Kasumi-1 (cell line): ENCODE measurements at places on chromosomes 2 and 18.

GRCh38 chr18:2889761-2890192, 43.0 kb downstream of the EMILIN2 start:
- DNase-seq = no peak

DNA sequence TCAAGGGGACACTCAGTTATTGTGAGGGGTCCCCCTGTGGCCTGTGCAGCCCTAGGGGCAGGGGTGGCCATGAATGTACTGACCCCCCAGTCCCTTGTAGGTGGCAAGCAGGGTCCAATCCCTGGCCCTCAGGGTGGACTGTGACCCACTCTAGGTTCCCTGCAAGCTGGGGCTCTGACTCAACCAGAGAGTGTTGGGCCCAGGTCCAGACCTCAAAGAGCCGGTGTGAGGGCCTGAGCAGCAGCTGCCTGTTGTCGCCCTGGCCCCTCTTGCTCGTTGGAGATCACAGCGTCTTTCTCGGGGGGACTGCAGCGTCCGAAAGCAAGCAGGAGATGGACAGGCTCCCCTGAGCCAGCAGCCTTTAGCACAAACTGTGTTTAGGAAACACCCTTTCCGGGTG, 66.8 kb upstream of the ATG16L1 start:
- DNase-seq = no peak

DNA sequence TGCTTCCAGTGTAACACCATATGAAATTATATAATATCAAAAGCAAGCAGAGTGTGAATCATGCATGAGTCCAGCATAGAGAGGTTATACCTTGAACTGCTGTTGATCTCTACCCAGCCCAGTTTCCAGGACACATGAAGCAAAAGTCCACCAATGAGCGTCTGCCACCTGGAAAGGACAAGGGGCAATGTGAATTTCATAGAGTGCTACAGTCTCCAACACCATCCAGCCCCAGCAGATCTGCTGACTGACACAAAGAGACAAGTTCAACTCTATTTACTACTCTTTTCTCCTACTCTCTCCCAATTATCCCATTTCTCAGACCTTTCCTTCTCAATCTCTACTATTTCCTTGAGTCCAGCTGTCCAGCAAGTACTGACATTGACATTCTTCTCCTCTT, 31.8 kb upstream of the RIOK3 start:
- no peak for DNase-seq

- DNase-seq = no peak
These were observed 830 bp upstream of the MERTK start for GRCh38 chr2:111897630-111897923.

- DNase-seq = no peak
These were observed 352.6 kb downstream of the RBM43 start for GRCh38 chr2:150909090-150909489.

- DNase-seq = no peak
These were observed 351.4 kb upstream of the HS6ST1 start for GRCh38 chr2:128670066-128670465.

DNA sequence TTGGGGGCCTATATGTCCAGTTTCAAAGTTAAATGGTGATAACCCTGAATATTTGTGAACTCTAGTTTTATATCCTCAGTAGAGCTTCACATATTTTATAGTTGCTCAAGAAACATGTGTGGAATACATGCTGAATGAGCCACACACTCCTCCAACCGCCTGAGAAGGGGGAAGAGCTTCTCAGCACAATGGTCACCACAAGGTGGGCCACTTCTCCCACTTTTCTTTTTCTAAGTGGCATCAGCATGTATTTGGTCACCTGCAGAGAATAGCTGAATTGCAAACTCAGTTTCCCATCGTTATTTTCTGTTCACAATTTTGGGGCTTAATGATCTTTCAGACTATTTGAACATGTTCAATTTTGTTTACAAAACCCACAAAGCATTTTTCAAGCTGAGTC, 340.5 kb downstream of the PARD3B start:
- DNase-seq = no peak

DNA sequence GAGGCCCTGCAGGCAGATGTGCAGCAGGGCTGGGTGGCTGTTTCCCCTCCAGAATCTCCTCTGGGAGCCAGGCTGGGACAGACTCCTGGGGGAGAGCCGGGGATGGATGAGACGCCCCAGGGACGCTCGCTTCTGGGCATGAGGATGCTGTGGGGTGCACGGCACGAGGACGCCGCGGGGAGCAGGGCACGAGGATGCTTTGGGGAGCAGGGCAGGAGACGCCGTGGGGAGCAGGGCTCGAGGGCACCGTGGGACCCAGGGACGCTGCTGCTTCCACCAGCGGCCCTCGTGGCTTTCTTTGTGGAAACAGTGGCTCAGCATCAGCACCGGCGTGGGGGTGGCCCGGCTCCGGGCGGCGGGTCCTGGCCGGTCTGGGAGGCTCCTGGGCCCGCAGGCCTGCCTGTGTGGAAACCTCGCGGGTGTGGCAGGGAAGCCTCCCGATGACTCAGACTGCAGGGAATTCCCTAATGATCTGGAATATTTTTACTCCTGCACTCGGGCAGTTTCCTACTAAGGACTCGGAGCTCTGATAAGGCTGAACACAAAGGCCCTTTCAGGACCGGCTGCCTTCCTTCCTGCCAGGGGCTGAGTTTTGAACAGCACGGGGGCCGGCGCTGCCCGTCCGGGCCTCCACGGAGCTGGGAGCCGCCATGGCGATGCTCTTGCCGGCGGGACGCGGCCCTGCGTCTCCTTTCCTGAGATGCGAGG, 62.6 kb downstream of the NFATC1 start:
- no peak for DNase-seq

- no peak for DNase-seq
These were observed 19.1 kb downstream of the KCNK3 start for GRCh38 chr2:26711457-26712161.

- DNase-seq = no peak
These were observed 102.5 kb downstream of the RIT2 start for GRCh38 chr18:43012951-43013350.

- DNase-seq = no peak
These were observed 34.5 kb downstream of the FARP2 start for GRCh38 chr2:241390301-241391206.

DNA sequence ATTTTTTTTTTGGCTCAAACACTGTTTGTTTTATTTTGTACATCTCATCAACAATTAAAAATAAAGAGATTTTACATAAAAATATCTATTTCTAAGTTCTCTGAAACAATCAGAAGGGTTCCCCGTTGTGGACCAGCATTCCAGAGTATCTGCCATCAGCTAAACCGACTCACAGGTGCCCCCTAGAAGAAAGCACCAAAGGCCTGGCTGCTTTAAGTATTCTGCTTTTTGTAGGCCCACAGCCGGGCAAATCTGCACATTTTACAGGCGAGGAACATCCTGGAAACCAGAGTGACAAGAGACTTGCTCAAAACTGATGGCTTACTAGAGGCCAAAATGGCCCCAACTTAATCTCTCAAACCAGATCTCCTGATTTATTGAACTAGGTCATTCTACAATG, 82.2 kb upstream of the SETBP1 start:
- no peak for DNase-seq

- DNase-seq = no peak
These were observed 947.2 kb upstream of the SLC39A10 start for GRCh38 chr2:194709840-194710239.

DNA sequence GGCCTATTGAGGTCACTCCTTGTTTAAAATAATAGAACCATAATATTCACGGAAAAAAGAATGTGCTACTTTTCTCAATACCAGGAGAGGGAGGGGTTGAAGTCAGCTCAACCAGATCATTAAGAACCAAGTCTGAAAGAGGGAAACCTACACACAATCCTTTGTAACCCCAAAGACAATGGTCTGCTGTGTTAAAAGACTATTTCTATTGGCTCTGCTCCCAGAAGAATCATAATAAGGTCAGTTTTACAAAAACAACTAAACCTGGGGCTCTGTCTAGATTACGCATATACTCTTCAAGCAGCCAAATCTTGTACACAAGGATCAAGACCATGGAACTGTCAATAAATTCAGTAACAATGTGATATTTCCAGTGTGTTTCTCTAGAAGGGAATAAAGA, 177.2 kb upstream of the CRIM1 start:
- no peak for DNase-seq

GRCh38 chr2:126932529-126932928, 33.8 kb downstream of the TEX51 start:
- no peak for DNase-seq

DNA sequence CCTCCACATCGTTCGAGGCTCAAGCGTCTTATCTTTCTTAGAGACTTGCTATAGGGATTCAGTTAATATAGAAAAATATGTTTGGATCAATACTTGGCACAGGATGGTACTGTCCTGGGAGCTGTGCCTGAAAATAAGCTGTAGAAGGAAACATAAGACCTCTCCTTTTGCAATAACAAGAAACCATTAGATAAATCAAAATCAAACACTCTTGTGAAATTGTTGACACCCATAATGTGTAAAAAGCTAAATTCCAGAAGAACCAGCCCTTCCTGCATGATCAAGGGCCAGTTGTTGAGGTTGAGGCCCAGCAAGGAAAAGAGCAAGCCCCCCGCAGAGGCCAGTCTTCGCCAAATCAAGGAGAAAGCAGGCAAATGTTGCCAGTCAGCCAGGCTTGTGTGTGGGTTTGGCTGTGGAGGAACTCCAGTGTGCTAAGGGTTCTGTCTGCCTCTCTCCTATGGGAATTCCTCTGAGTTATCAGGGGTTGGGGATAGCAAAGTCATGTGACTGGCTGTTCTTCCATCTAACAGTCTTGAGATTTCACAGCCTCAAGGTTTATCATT, 185.7 kb downstream of the ACKR3 start:
- DNase-seq = no peak
